ENCODE measurements at places on chromosomes 12 and 14. TPM values are rescaled to one million over a fixed set of nuclear protein-coding genes. Genes with fewer than 3 reads are reported as not detected.

The ARHGEF25 gene
- 4.8 TPM for total RNA-seq

The CCDC197 gene
- not detected for total RNA-seq

The TAS2R19 gene
- total RNA-seq = not detected

The CLBA1 gene
- 17.8 TPM for total RNA-seq

The CCDC85C gene
- 37.3 TPM for total RNA-seq

The UBC gene
- total RNA-seq = 1,444 TPM

The ASPG gene
- not detected for total RNA-seq

The GYS2 gene
- total RNA-seq = not detected

The SELPLG gene
- total RNA-seq = 0.97 TPM

The SLC22A17 gene
- total RNA-seq = 6.1 TPM

The SERPINA9 gene
- not detected for total RNA-seq

The TAS2R31 gene
- total RNA-seq = not detected

The SDR9C7 gene
- not detected for total RNA-seq

The HOXC10 gene
- 3.1 TPM for total RNA-seq

The PPFIA2 gene
- not detected for total RNA-seq

The EPS8 gene
- total RNA-seq = 55.2 TPM

The CMA1 gene
- total RNA-seq = not detected

The TSPAN8 gene
- not detected for total RNA-seq

The RDH12 gene
- total RNA-seq = 0.05 TPM

The CPSF2 gene
- 36.3 TPM for total RNA-seq

The HOXC9 gene
- total RNA-seq = 11.0 TPM

The TTC6 gene
- 0.29 TPM for total RNA-seq

The SRRM4 gene
- not detected for total RNA-seq

The VWF gene
- total RNA-seq = 0.07 TPM

The HELB gene
- total RNA-seq = 1.3 TPM

The NRL gene
- 0.59 TPM for total RNA-seq

The AICDA gene
- total RNA-seq = 0.15 TPM

The MGP gene
- total RNA-seq = not detected

The GON7 gene
- 16.7 TPM for total RNA-seq

The CCDC184 gene
- 2.7 TPM for total RNA-seq

The PLCZ1 gene
- total RNA-seq = not detected

The ZBTB42 gene
- 2.8 TPM for total RNA-seq
